ENCODE measurements at places on chromosomes 4 and X.

GRCh38 chr4:106056914-106057313, 161.6 kb downstream of the NPNT start:
- peak; percentile 13 for DNase-seq

GRCh38 chr4:152374606-152375285, 161.1 kb downstream of the FBXW7 start:
- DNase-seq, result no peak

- DNase-seq, result no peak
Measured at GRCh38 chr4:90904021-90904420, 776.8 kb downstream of the CCSER1 start.

- no peak for DNase-seq
Measured at GRCh38 chrX:20313899-20314298, 47.2 kb upstream of the RPS6KA3 start.
